Thymus (tissue), 14 donors: ENCODE measurements at places on chromosomes 11 and 22. TPM values are rescaled to one million over a fixed set of nuclear protein-coding genes. Genes with fewer than 3 reads are reported as not detected.

Gene KCNE3
- polyA plus RNA-seq, result 2.1 TPM

Gene OR8A1
- under 0.01 TPM for polyA plus RNA-seq

- H3K27me3 ChIP-seq, result peaks cover 2% of the 10 kb centered on the region
- no peaks in the 10 kb centered on the region for H3K36me3 ChIP-seq
- no peak within 1 kb of the TSS for H3K27ac ChIP-seq
Measured at GRCh38 chr11:94511932-94512781, at the start of gene C11orf97. TSS of gene C11orf97 (plus strand) at chr11:94512461. CDS start at chr11:94512529, 68 bp downstream.

GRCh38 chr11:7672960-7673723 is at the start of gene CYB5R2:
TSS of gene CYB5R2 (minus strand) at chr11:7673500. CDS start at chr11:7672825, 675 bp downstream.
- DNase-seq, result no peak
- H3K4me3 ChIP-seq, result no peak within 1 kb of the TSS
- no peak within 1 kb of the TSS for H3K27ac ChIP-seq
- H3K27me3 ChIP-seq, result peaks cover 50% of the 10 kb centered on the region
- H3K4me1 ChIP-seq, result no peaks in the 10 kb centered on the region

GRCh38 chr22:33240888-33241475 is 182.8 kb upstream of the SYN3 start:
- H3K4me1 ChIP-seq, result no peaks in the 10 kb centered on the region
- DNase-seq, result no peak
- H3K4me3 ChIP-seq, result no peak overlapping the region
- no peak overlapping the region for H3K27ac ChIP-seq

GRCh38 chr22:37647928-37648327 is 8.5 kb downstream of the SH3BP1 start:
- no peak overlapping the region for H3K4me3 ChIP-seq
- peaks cover 6% of the 10 kb centered on the region for H3K4me1 ChIP-seq
- H3K27me3 ChIP-seq, result no peaks in the 10 kb centered on the region
- peaks cover 75% of the 10 kb centered on the region for H3K36me3 ChIP-seq
- H3K27ac ChIP-seq, result no peak overlapping the region
- no peak for DNase-seq

DNA sequence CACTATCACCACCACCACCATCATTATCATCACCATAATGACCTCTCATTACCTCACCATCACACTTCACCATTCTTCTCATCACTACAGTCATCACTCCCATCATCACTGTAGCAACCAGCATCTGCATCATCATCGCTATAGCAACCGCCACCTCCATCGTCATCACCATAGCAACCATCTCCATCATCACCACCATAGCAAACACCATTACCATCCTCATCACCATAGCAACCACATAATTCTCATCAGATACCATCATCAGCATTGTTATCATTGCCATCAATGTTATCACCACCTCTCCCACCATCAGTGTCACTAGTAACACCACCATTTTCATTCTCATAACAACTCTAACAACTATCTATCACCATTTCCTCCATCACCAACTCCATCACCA is 23.1 kb upstream of the CD82 start:
- no peak for DNase-seq
- peaks cover 3% of the 10 kb centered on the region for H3K4me1 ChIP-seq
- H3K36me3 ChIP-seq, result no peaks in the 10 kb centered on the region
- H3K27me3 ChIP-seq, result no peaks in the 10 kb centered on the region
- no peak overlapping the region for H3K4me3 ChIP-seq

- H3K4me1 ChIP-seq, result peaks cover 11% of the 10 kb centered on the region
- no peaks in the 10 kb centered on the region for H3K27me3 ChIP-seq
- H3K4me3 ChIP-seq, result no peak overlapping the region
- no peak overlapping the region for H3K27ac ChIP-seq
Measured at GRCh38 chr11:8833568-8834315, 77.2 kb upstream of the AKIP1 start.

DNA sequence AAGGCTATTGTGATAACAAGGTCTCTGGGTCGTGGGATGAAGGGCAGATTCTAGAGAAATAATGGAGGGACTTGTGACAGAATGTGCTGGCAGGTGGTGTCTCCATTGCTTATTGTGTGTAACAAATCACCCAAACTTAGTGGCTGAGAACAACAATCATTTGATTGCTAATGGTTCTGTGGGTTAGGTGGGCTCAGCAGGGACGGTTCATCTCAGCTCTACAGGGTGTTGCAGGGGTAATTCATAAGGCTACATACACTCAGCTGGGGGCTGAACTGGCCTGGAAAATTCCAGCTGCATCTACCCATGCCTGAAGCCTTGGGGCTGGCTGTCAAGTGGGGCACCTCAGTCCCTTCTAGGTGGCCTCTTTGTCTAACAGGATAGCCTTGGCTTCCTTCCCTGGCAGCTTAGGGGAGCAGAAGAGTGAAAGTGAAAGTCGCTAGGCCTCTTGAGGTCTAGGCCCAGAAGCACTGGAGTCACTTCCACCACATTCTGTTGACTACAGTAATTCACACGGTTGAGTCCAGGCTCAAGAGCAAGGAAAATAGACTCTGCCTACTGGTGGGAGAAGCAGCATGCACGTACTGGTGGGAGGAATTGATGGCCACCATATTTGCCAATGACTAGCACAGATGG is 308.9 kb downstream of the MN1 start:
- H3K27ac ChIP-seq, result no peak overlapping the region
- no peaks in the 10 kb centered on the region for H3K27me3 ChIP-seq
- DNase-seq, result no peak
- H3K4me3 ChIP-seq, result no peak overlapping the region

GRCh38 chr11:7495882-7496551 is 10.7 kb downstream of the OLFML1 start:
- H3K27me3 ChIP-seq, result no peaks in the 10 kb centered on the region
- H3K4me1 ChIP-seq, result no peaks in the 10 kb centered on the region
- no peaks in the 10 kb centered on the region for H3K36me3 ChIP-seq
- DNase-seq, result no peak
